Suprapubic skin (tissue), 4 donors: ENCODE measurements at places on chromosomes 11 and 22.
A peak's percentile ranks its signal among the peaks of the same experiment; 100 is the strongest.

GRCh38 chr11:63608353-63609345, 5.6 kb downstream of the PLAAT3 start:
- DNase-seq, result peak; percentile 23

DNA sequence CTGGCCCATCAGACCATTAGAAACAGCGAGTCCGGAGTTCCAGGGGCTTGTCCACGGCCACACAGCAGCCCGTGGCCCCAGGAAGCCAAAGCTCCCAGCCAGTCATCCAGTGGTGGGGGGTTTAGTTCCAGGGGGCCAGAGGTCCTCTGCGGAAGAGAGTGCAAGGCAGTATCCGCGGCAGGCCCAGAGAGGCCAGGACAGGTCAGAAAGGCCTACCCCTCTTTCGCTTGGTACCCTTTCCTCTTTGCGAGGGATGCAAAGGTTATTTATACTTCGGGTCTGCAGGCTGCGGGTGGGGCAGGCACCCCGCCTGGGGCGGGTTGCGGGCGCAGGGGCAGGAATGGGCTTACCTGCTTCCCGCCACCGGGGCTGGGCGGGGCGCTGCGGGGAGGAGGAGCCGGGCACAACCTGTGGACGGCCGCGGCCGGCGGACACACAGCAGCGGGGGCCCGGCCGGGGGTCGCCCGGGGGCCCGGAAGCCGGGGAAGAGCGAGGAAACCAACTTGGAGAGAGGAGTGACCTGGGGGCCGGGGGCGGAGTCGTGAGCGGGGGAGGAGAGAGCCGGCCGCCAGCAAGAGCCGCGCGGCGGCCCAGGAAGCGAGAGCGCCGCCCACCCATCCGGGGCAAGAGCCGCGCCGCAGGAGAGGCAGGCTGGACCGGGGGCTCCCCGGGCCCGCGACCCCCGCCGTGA, at the start of gene SH3BP1:
SH3BP1 (plus strand) TSS at position 600 of the 691 bp plus-strand sequence. CDS start 119 bp downstream, outside the sequence.
- DNase-seq, result no peak

DNA sequence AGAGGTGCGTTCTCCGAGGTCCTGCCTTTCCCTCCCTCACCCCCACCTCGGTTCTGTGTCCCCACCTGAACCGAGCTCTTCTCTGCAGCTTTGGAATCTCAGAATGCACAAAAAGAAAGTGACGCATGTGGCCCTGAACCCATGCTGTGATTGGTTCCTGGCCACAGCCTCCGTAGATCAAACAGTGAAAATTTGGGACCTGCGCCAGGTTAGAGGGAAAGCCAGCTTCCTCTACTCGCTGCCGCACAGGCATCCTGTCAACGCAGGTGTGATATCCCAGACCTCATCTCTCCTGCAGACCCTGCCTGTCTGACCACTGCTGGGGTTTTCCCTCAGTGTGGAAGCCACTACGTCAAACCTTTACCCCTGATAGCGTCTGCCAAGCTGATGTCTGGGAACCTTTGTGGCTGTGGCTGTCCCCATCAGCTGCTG, 13.9 kb downstream of the ACP2 start:
- DNase-seq, result no peak

- DNase-seq, result no peak
Observed at GRCh38 chr11:2266586-2267305, 3.6 kb downstream of the ASCL2 start.

DNA sequence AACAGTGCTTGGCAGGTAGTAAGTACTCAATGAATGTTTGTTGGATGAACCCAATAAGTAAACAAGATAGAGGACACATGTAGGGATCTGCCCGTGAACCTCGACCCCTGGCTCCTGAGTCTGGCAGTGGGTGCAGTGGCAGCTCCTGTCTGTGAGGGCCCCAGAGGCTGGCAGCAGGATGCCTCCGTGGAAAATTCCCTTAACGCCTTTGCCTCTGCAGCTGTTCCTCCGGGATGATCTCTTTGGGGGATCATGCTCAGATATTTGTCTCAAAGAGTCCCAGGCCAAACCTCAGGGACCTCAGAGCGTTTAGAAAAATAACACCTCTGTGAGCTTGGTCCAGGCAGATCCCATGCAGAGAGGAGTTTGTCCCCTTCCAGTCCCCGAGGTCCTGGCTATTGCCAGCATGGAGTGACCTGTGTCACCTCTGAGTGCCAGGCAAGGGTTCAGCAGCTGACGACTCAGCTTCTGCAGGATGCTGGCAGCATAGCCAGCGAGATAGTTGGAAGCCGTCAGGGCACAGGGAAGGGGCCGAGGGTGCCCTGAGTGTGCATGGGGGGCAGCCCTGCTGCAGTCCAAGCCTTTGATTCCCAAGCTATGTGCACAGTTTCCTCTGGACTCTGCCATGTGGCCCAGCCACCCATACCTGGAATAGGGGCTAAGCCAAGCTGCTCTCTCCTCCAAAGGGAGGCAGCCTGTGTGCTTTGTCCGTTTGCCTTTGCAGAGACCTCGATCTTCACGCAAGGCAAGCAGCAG, 613 bp upstream of the MCHR1 start:
- DNase-seq, result no peak

GRCh38 chr11:27025312-27025955, 15.2 kb upstream of the BBOX1 start:
- no peak for DNase-seq

- DNase-seq, result no peak
Observed at GRCh38 chr11:60952742-60953170, 780 bp upstream of the SLC15A3 start.

DNA sequence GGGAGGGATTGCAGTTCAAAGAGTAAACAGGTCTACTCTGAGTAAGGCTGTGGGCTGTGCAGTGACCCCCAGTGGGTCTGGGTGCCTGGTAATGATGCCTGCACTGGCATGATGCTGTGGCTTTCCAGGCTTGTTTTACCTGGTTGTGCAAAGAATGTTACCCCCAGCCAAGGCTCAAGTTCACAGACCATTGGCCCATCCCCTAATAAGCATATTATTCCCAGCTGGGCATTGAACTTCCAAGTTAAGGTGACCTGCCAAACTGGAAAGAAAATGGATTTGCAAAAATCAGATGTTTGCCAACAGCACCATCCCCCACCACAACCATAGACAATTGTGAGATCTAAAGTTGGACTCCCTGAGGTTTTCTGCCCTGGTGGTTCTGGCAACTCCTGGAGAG, 7.9 kb upstream of the EHF start:
- DNase-seq, result peak; percentile 43

GRCh38 chr11:17561526-17561925, 14.5 kb downstream of the OTOG start:
- DNase-seq, result no peak

- no peak for DNase-seq
Observed at GRCh38 chr11:94184846-94185245, 56.2 kb downstream of the PANX1 start.

DNA sequence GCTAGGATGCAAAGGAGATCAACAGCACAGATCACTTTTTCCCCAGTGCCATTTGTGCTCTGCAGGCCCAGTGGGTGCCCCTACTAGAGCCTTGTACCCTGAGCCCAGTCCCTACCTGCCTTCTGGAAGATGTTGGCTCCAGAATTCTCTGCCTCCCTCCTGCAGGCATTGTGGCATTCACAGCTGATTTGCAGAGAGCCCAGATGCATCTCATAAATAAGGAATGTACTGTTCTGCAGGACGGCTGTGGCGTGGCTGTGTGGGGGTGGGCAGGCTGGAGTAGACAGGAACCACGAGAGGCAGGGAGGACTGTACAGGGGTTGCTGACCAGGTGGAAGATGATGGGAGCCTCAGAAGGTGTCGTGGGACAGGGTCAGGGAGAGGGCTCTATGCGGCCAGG, 11.2 kb upstream of the MIAT start:
- no peak for DNase-seq

DNA sequence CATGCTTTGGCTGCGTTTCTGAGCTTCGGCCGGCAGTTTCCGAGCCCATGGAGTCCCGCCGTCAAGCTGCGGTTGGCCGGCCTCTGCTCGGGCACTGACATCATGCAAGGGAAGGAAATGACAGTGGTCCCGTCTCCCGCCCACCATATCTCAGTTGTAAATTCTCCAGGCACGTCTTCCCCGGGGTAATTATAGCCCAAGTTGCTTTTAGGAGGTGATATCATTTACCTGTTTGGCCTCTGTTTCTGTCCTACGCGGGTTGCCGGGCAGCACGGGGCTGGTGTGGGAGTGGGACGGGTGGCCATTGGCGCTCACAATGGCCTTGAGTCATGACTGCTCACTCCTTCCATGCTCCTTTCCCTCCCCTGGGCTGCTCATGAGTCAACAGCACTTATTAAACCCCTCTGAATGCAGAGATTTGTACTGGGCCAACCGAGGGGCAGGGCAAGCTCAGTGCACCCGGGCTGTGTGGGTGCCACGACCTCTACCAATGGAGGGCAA, 4.2 kb upstream of the ANO1 start:
- DNase-seq, result peak; percentile 72

DNA sequence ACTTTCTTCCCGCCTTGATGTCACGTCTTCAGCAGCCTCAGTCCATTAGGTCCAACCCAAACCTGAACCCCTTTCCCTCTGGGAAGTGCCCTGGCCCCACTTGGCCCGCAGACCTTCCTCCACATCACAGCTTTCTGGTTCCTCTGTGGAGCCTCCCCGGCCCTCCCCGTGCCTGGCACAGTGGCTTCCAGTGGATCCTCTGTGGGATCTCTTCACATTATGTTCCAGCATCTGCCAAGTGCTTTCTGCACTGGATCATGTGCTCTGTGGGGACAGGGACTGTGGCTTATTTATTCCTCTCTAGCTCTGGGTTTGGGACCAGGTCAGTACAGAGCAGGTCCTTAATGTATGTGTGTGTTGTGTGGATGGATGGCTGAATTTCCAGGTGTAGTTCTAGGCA, 30.9 kb downstream of the POLR3H start:
- DNase-seq, result no peak

DNA sequence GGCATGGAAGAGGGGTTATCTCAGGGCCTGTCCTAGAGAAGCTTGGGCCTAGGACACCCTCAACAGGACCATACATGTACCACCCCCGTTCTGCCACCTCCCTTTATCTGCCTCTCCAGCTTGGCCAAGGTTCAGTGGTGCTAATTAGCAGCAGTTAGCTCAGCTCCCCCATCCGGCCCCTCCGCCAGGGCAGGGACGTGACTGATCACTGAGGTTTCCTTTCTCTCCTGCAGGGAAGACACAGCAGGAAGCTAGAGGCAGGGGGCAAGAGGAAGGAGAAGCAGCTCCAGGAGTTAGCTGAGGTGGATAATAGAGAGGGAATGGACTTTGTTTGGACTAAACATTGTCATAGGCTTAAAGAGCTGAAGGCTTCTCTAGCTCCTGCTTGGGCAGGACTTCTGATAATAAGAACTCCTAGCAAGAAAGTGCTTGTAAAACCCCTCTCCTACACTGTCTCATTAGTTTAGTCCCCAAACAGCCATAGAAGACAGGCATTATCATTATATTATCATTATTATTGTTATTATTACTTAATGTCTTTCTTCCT, 53.8 kb downstream of the BUD13 start:
- no peak for DNase-seq

DNA sequence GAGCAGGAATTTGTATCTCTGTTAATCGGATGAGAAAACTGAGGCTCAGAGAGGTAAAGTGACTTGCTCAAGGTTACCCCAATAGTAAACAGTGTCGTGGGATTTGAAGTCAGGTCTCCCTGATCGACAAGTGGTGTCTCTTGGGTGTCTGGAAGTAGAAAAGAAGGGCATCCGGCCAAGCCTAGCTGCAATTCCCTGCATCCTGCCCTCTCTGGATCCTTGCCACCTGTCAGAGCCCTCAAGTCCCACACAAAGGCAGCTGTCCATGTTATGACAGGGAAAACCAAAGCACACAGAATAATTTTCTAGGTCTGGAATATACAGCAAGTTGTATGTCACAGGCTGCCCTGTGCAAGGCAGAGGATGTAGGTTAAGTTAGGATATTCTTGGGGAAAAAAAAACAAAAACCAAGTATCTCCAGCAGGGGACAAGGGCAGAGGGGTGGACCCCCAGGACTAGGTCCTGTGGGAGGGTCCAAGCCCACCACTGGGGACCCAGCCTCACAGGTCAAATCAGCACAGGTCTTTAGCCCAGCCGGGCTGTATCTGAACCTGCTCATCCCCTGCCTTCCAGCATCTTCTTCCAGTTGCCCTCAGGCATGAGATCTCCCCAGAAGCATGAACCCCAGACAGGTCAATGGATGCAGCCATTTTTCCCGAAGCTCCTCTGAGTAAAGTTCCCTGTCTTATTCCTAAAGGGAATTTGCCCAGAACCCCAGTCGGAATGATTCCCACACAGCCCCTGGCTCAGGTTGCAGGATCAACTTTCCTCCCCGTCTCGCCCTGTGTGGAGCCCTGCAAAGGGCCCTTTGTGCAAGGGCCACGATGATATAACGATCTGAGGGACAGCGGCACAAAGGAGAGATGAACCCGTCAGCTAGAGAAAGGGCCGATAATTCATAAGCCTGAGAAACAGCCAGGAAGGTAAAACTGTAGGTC, 15.0 kb downstream of the USH1C start:
- DNase-seq, result no peak

GRCh38 chr11:74820763-74821162, 72.1 kb downstream of the RNF169 start:
- DNase-seq, result no peak

DNA sequence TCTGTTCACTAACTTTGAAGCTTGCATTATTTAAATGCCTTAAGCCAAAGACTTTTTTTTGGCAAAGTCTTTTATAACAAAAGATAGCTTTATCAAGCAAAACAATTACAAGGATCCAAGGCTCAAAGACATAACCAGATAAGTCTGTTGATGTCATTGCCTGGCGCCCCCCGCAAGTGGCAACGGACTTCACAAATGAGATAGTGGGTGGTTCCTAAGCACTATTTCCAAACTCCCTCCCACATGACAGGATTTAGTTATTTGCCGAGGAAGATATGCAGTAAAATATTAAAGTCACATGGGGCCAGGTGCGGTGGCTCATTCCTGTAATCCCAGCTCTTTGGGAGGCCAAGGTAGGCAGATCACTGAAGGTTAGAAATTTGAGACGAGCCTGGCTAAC, 194.2 kb upstream of the DDI1 start:
- DNase-seq, result no peak

GRCh38 chr11:65435981-65436411, 13.4 kb downstream of the NEAT1 start:
- DNase-seq, result peak; percentile 62

GRCh38 chr11:121321614-121322243, 29.2 kb downstream of the SC5D start:
- DNase-seq, result no peak

GRCh38 chr11:46948378-46949131, 12.0 kb downstream of the CSTPP1 start:
- no peak for DNase-seq

GRCh38 chr11:130940706-130941105, 24.4 kb upstream of the SNX19 start:
- DNase-seq, result no peak

- no peak for DNase-seq
Observed at GRCh38 chr22:31933816-31934482, 10.4 kb upstream of the YWHAH start.

- peak; percentile 46 for DNase-seq
Observed at GRCh38 chr11:69380921-69381581, 87.1 kb downstream of the MYEOV start.

- no peak for DNase-seq
Observed at GRCh38 chr11:5548440-5548839, at the start of gene OR52H1. OR52H1 (minus strand) TSS chr11:5548540; CDS start chr11:5545505, 3,035 bp downstream.

DNA sequence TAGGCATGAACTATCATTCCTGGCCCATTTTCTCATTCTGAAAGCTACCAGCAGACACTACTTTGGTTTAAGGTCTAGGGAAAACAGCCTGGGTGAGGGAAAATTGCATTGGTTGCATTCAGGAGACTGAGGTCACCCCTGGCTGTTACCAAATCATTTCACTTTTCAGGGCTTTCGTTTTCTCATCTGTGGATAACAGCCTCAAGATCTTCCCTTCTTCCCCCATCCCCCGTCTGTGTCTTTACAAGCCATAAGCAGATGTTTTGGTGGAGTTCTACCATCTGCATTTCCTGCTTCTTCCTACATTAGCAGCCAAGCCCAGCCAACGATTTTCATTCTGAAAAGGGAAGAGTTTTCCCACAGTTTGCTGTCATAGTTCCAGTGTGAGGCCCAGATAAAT, 130.4 kb downstream of the HIPK3 start:
- no peak for DNase-seq
